Left cardiac atrium (tissue), 4 donors: ENCODE measurements at places on chromosomes 1 and 21.
A peak's percentile ranks its signal among the peaks of the same experiment; 100 is the strongest.

DNA sequence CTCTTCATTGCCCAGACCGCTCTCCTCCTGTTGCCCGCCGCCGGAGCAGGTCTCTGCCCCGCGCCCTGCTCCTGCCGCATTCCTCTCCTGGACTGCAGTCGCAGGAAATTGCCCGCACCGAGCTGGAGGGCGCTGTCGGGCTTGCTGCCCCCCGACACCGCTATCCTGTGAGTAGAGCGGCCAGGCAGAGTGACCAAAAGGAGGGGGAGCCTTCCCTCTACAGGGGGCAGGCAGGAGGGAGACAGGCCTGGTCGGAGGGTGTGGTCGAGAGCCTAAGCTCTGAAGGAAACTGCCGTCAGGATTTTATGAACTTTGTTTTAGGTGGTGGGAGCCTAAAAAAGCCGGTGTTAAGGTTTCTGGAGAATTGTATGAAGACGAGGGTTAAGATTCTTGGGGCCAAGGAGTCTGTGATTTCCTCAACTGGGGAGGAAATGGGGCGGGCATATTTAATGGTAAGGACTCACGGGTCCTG lies 517 bp downstream of the LRIG2 start:
- DNase-seq: no peak

GRCh38 chr1:37233606-37234005 lies 199.3 kb upstream of the GRIK3 start:
- no peak for DNase-seq

DNA sequence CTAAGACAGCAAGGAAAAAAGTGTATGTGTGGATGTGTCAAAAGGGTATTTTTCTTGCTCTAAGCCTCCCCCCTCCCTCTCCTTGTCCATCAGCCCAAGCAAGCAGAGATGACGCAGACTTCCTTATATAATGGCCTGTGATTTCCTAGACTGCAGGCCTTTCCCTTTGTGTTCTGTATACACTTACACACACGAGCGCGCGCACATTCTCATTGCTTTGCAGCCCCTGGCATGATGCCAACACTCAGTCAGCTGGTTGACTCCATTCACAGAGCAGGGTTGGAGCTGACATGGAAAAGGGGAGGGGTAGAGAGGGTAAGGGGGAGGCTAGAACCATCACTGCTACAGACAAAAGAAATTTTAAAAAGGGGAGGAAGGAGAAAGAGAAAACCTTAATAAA lies 41.8 kb downstream of the GATAD2B start:
- DNase-seq: peak; percentile 87

GRCh38 chr1:116508085-116508983 lies 62.5 kb downstream of the CD58 start:
- no peak for DNase-seq

GRCh38 chr1:190144650-190145049 lies 333.0 kb downstream of the BRINP3 start:
- no peak for DNase-seq

DNA sequence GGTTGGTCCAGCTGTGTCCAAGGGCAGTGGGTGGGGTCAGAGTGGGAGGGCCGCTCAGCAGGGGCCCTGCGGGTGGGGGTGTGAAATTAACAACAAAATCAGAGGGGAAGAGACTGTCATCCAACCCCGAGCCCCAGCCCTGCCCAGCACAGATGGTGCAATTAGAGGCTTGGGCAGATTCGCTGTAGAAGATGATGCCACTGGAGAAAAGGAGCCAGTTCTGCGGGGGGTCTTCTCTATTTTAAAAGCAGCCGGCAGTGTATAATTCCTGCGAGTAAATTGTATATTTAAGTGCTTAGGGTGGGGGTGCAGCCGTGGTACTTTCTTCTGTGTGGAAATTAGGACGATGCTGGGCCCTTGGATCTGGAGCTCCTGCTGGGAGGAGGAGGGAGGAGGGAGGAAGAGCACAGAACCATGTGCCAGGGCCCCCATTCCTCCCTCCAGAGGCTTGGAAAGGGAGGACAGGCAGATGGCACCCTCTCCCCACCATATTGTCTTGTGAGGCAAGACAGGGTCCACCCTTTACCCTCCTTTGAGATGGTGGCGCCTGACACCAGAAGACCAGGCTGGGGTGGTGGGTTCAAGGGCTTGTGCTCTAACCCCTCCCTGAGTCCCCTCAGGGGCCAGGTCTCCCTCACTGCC lies 89.2 kb downstream of the ACTL8 start:
- DNase-seq: no peak

DNA sequence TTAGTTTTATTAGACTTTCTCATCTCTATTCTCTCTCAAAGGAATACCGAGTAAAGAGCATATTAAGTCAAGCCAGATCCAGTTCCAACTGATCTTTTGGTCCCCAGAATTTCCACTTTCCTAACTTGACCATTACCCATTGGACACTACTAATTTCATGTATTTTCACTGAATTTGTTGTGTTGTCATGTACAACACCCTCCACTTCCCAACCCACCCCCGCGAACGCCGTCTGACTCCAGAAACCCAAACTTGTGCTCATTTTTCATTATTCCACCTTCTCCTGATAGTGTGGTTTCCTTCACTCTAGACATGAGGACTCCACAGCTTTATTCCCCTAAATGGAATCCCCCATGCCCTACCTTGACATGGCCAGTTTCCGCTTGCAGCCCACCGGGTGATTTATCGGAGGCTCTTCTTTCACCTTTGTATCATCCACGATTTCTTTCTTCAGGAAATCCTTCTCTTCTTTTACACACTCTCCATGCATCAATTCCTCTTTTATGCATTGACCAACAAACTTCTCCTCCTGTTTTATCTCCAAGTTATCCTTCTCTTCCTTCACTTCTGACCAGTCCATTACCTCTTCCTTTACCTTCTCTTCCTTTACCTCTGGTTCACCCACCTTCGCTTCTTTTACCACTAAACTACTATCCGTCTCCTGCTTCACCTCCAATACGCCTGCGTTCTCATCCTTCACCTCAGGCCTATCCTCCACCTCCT lies 805 bp downstream of the ZNHIT6 start:
- no peak for DNase-seq

DNA sequence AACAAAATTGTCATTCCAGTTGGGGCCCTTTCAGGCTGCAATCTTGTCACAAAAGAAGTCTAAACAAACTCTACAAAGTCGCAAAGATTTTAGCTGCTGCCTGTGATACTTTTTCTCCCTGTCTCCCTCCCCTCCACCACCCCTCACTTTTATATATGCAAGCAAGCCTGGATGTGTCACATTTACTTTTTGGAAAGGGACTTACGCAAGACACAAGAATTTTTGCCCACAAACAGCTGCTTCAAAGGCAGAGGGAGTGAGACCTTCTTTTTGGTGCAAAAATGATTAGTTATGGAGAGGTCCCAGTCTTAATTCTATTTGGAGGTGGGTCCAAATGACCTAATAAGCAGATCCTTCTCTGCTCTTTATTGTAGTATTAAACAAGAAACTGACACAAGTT lies 22.9 kb upstream of the RALGPS2 start:
- DNase-seq: no peak

GRCh38 chr1:214550013-214550856 lies 1.2 kb downstream of the PTPN14 start:
- no peak for DNase-seq

DNA sequence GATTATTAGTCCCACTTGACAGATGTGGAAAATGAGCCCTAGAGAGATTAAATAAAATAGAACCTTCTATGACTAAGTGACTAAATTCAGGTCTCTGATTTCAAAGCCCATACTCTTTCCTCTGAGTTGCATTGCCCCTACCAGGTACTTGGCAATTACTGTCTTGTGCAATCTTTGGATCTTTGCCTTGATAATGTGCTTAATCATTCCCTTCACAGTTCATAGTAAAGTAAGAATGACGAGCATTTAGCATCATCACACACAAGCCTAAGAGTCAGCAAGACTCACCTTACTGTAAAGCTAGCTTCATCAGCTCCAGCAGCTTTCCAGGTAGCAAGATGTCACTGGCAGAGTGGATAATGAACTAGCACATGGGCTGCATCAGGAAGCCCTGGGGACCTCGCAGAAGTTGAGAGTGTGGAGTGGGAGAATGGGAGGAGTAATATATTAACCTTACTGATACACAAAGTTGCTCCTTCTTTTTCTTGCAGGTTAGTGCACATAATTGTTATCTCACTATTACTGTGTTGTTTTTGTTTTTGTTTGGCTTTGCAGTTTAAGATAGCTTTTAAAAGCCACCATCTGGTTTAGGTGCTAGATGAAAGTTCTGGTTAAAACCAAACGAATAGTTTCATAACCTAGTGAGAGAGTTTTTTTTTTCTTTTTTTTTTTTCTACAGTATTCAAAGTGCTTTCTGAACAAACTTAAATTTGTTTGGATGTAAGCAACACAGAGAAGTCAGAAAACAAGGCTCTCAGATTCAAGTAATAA lies 71.8 kb downstream of the PBX1 start:
- DNase-seq: no peak

DNA sequence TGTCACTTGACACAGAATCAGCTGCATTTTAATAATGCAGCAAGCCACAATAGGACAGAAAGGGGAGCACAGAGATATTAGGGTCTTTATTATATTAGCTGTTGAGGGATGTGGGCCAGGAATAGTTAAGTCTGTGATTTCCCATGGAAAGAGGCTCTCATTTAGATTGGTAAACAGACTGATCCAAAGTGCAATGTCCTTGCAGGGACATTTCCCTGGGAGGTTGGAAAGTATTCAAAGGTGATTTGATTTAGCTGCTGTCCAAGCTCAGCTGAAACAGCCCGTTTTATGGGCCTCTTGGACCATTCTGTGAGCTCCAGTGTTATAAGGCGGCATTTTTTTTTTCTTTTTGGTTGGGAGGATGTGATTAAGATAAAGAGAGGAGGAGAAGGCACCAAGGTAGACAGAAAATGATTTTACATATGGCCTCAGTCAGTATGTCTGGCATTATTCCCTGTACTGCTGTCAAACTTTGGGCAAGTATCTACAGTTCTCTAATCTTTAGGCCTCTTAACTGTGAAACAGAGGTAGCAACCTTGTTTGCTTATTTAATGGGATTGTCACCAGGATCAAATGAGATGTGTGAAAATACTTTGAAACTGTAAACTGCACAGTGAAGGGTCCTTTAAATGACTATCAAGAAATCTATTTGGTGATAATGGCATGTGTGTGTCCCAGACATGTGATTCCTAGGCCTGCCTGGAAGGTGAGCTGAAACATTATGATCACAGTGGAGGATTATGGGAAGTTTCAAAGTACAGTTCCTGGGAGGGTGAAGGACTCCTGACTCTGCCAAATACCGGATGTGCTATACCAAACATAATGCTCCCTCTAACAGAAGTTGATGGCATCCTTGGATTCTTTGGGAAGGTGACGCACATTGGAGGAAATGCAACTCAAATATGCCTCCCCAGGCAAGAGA lies 62.2 kb downstream of the NOS1AP start:
- no peak for DNase-seq

- DNase-seq: no peak
Observed at GRCh38 chr1:76826072-76826845, 41.0 kb upstream of the ST6GALNAC5 start.

DNA sequence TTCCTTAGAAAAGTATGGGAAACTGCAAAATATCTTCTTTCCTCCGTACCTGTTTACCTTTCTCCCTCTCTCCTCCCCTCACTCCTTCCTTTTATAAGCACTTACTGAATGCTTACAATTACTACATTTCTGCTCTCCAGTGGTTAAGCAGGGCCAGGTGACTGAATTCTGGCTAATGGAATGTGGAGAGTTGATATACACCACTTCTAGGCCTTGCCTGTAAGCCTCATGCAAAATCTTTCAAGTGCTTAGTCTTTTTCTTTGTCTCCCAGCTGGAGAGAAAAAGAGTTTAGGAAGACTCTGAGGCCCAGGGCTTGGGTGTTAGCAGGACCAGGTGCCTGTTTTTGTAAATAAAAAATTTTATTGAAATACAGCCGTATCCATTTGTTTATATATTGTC lies 77.7 kb upstream of the CACNA1E start:
- no peak for DNase-seq

- no peak for DNase-seq
Observed at GRCh38 chr1:25009671-25010262, 79.7 kb upstream of the RUNX3 start.

DNA sequence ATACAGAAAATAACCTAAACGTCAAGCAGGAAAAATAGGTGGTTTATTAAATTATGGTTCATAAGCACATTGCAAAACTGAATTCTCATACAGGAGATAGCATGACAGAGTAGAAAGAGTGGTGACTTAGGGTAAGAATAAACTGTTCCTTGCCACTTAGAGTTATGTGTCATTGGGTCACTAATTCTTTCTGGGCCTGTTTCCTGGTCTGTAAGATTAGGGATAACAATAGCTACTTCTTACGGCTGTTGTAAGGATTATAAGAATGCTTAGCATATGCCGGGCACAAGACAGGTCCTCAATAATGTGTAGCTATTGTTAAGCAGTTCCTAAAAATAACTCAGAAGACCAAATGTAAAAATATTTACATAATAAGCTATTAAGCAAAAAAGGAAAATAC lies 24.2 kb downstream of the SNRNP40 start:
- DNase-seq: no peak

DNA sequence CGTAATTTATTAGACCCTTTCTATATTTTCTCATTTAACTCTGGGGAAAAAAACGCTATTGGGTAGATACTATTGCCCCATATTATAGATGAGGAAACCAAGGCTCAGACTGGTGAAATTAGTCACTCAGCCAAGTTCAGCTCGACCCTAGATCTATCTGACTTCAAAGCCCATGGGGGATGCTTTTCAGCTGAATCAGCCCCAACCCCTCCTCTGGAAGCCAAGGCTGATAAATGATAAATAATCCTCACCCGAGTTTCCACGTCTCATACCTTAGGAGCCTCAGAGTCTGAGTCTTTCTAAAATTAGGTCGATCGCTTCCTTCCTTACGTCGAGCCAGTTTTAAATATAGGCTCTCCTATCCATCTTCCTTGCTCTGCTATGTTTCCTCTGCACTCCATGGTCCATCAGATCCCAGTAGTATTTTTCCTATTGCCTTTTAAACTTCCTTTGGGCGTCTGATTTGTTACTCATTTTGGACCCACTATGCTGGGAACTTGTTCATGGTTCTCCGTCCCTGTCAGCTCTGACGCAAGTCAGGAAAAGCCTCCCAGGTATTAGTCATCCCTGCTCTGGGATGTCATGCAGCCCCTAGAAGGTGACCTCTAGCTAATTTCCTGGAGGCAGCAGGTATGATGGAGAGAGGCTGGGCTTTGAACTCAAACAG lies 122.8 kb downstream of the PLPP3 start:
- DNase-seq: no peak

DNA sequence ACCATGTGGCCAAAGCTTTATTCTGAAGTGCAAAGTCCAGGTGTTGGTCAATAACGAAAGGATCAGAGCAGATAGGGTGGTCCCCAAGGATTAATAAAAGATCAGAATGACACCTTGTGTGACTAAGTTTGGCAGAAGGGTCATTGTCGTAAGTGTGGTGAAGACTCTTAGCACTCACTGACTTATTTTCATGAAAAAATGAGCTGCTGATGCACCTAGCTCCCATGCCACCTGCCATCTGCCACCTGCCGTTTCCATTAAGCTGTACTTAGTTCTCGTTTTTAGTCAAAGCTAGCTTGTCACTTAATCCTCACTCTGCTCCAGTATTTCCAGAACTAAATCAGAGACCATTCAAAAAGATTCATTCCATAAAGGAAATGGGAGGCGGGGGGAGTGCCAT lies 112.6 kb downstream of the SEC16B start:
- no peak for DNase-seq

GRCh38 chr1:52504720-52505119 lies 48.2 kb downstream of the TUT4 start:
- DNase-seq: no peak

GRCh38 chr1:28280977-28281381 lies 21.7 kb downstream of the SESN2 start:
- DNase-seq: no peak

- DNase-seq: no peak
Observed at GRCh38 chr1:107016376-107016978, 40.0 kb upstream of the PRMT6 start.
